ENCODE measurements at places on chromosomes 16 and 17.

- DNase-seq: no peak
Measured at GRCh38 chr17:68591583-68591982, 9.6 kb downstream of the FAM20A start.

DNA sequence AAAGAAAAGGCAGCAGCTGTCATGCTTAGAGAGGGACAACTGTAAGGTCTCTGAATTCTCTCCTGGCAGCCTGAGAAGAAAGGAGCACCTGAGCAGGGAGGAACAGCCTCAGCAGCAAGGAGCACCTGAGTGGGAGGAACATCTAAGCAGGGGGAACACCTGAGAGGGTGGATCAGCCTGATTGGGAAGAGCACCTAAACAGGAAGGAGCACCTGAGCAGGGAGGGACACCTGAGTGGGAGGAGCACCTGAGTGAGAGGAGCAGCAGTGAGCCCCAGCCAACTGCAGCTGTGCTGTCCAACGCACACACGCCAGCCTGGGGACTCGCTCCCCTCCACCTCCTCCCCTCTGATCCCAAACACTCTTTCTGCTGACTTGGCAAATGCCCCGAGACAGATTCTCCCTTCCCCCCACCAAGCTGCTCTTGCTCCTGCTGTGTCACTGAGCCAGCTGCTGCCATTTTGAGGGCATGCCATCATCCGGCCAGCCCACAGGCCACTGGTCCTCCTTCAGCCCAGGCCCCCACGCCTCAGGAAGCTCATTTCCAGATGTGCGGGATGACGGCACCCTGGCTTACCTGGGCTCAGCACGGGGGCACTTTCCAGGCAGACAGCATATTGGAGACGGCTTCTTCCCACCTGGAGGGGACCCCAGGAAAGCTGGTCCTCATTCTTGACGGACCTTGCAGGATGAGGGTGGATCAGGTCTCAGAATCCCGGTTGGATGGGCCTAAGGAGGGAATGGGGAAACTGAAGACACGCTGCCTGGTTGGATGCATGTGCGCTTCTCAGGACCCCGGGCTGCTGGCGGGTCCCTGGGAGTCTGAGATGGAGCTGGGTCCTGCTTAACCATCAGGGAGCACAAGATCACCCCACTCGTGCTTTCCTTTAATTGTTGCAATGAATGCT, 57.7 kb upstream of the RBFOX3 start:
- DNase-seq: no peak

- peak; percentile 64 for DNase-seq
Measured at GRCh38 chr17:40598619-40599467, 33.6 kb upstream of the CCR7 start.

- DNase-seq: no peak
Measured at GRCh38 chr16:55055262-55055661, 124.6 kb downstream of the IRX5 start.

DNA sequence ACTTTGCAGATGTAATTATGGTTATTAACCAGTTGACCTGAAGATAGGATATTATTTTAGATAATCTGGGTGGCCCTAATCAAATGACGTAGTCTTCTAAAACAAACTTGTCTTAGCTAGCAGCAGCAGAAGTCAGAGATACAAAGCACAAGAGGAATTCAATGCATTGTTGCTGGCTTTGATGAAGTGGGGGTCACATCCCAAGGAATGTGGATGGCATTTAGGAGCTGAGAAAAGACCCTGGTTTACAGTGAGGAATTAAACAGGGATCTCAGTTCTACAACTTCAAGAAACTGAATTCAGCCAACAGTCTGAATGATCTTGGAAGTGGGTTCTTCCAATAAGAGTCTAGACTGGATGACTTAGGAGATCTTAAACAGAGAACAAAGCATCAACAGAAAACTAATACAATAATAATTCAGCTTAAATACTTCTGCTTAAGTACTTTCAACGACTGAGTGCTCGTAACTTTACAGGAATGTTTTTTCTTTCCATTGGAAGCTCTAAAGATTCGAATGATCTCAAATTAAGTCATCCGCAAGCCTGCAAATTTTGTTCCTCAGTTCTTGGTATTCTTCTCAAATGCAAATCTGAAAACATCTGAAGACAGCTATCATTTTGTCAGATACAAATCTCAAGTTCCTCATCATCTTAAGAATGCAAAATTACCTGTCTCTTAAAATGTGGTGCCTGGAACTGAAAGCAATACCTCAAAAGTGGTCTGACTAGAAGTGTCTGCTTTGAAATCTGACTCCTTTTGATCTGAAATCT, 3.3 kb downstream of the C16orf46 start:
- DNase-seq: no peak

DNA sequence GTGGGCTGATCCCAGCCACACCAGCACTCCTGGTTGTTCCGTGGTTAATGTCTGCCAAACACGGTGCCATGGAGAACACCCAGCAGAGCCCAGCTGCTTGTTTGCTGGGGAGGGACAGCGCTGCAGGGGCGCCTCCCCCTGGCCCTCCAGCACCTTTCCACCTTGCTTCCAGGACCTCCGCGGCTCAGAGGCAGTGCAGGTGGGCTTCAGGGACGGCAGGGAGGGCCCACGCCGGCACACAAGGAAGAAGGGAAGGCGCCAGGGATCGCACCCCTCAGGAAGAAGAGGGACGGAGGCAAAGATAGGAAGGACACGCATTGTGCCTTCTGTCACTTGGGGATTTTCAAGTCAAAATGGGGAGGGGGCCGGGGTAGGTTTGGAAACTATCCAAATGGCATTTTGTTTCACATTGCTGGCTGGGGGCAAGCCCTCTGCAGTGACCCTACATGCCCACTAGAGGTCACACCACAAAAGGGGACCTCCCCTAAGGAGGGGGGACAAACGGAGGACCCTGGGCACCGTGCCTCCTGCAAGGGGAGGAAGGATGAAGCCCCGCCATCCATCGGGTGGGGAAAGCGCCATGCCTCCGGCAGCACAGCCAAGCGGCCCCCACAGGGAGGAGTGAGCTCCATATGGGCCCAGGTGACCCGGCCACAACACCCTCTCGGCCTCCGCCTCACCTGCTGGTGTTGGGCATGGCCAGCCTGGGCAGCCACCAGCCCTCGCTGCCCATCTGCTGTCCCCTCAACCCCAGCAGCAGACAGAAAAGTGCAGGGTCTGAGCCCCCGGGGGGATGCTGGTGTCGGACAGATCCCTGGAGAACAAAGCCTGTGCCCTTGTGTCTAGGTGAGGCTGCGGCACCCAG, 7.5 kb upstream of the C16orf95 start:
- no peak for DNase-seq

- DNase-seq: no peak
Measured at GRCh38 chr16:88748364-88748763, 36.7 kb downstream of the PIEZO1 start.

DNA sequence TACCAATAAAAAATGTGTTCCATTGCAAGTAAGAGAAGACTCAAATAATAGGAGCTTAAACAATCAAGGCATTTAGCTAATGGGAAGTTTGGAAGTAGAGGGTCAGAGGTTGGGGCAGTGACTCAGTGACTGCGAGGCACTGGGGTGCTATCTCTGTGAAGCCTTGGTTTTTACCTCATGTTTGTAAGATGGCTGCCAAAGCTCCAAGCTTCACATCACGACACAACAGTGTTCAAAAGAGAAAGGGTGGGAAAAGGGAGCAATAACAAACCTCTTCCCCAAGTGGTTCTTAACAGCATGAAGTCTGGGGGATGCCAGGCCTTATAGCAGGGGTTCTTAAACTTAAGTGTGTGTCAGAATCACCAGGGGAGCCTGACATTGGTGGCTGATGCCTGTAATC, 26.6 kb upstream of the GPRC5B start:
- DNase-seq: no peak

DNA sequence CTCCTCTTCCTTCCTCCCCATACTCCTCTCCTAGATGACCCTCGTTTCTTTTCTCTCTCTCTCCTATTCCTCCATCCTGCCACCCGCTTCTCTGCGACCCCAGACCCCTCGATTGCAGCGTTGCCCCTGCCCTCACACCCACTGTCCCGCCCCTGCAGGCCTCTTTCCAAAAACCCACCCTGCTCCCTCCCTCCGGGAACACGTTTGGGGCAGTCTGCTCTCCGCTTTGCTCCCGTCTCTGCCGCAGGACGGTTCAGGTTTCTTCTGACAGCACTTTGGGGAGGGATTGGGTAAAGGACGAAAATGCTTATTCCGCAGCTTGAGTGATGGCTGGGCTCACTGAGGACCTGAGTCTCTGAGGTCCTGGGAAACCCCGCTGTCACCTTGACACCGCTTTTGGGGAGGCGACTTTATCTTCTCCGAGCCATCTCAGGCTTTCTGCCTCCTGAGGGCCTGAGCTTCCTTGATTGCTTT, 690 bp downstream of the NDE1 start:
- peak; percentile 46 for DNase-seq

DNA sequence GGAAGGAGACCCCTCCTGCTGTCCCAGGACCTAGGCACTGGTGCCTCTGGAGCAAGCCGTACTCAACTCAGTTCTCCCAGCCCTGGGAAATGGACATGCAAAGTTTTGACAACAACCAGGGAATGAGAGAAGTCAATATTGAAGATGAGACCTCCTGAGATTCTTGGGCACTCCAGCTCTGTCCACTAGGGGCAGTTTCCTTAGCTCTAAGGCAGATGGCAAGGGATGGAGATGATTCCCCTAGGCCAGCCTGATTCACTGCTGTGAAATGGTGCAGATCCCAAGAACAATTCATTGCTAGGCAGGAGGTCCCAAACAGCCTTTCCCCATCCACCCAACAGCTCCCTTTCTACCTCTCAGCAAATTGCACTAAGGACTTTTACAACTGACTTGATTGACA, 20.5 kb upstream of the SDR42E2 start:
- DNase-seq: no peak

- DNase-seq: no peak
Measured at GRCh38 chr17:31754239-31754945, 104.7 kb downstream of the COPRS start.

DNA sequence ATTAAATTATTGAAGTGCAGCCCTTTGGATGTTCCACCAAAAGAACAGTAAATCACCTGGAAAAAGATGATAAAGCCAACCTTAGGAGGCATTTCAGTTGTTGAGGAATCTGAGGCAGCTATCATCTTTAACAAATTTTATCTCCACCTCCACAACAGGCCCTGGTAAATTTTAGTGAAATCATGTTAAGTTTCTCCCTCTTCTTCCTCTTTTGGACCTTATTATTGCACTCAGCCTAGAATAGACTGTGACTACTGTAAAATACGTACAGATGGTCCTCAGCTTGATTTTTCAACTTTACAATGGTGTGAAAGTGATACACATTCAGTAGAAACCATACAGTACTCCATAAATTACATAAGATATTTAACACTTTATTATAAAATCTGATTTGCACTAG, 90.3 kb downstream of the USP32 start:
- DNase-seq: no peak

GRCh38 chr16:68310437-68310773, 341 bp downstream of the SLC7A6OS start:
- no peak for DNase-seq

GRCh38 chr16:54165174-54165911, 121.2 kb downstream of the IRX3 start:
- no peak for DNase-seq

DNA sequence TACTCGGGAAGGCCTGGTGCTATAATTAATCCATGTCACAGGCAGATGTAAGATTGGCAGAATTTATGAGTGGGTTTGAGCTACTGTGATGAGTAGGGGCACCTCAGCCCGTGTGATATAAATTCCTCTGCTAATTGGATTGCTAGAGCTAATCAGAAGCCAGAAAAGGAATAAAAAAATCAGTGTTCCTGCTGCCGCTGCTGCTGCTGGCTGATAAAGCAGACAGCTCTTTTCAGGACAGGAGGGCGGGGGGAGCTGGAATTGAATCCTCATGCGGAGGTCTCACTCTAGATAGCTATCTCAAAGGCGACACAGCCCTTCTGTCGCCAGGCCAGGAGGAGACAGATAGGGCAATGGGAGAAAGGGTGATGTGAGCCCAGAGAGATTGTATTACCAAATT, 182.7 kb upstream of the ZFHX3 start:
- no peak for DNase-seq

GRCh38 chr17:27494192-27495091, 38.2 kb downstream of the KSR1 start:
- DNase-seq: no peak

GRCh38 chr17:49357516-49357915, 4.5 kb downstream of the ZNF652 start:
- DNase-seq: no peak

- no peak for DNase-seq
Measured at GRCh38 chr16:47613251-47613650, 152.1 kb downstream of the PHKB start.

DNA sequence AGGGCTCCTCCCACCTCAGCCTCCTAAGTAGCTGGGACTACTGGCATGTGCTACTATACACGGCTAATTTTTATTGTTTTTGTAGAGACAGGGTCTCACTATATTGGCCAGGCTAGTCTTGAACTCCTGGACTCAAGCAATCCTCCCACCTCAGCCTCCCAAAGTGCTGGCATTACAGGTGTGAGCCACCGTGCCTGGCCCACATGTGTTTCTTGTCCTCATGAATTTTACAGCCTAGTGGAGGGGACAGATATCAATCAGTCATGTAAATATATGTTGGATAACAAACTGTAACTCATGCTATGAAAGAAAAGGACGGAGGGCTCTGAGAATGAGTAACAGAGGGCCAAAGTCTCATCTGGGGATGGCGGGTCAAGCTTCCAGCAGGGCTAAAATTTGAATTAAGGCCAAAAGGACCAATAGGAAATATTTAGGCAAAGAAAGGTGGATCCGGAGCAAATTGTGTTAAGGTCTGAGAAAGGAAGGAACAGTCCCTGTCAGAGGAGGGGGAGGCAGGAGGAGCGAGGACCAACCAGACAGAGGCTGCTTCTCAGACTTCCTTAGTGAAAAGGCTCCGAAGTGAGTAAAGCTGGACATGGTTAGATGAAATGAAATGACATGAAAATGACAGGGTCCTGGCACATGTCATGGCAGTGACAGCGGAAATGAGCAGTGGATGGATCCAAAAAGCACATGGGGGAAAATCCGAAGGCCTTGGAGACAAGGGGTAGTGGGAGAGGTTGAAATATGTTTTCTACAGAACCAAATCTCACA, 3.8 kb downstream of the PDZD9 start:
- DNase-seq: no peak

DNA sequence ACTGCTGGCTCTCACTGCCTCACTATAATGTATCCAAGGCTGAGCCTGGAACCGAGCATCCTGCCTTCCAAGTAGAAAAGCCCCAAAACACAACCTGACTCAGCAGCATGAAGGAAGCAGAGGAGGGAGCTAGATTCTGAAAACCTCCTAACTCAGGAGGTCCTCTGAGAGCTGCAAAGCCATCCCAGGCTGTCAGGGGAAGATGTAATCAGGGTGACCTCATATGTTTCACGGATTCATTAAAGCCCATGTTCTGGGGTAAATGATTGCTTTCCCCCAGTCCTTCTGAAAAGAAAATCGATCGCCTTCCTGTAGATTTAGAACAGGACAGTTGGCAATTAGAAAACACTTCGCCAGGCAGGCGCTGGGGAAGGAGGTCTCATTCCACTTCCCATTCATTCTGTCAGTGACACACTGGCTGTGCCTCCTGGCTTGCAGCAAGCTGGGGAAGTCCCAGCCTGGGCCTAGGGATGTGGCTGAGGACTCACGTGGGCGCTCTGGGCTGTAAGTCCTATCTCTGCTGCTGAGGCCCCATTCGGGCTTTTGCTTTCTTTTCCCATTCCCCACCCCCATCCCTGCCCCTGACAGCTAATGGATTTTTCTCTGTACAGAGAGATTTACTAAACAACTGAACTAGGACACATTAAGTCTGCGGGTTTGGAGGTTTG, 75.7 kb upstream of the TMEM132E start:
- no peak for DNase-seq
